Activated CD8-positive, alpha-beta memory T cell treated with anti-CD3 and anti-CD28 coated beads for 4 hours (primary cell): ENCODE measurements at places on chromosomes 7 and 10.

DNA sequence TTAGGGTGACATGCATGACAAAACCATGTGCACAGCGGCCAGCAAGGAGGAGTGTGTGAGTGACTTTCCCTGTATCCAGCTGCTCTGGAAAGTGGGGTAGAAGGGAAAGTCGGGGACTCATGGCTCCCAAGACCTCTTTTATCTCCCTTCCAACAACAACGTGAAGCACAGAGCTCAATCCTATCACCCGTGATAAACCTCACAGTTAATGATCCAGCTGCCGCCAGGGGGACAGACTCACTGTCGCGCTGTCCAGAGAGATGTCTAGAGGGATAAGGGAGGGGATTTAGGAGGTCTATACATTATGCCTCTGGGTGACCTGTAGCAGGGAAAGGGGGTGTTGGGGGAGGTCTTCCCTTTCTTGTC lies 84.0 kb upstream of the SMNDC1 start:
- no peak for DNase-seq

GRCh38 chr7:38655833-38656774 lies 24.9 kb upstream of the AMPH start:
- DNase-seq = no peak

GRCh38 chr7:122833888-122834570 lies 52.2 kb downstream of the CADPS2 start:
- DNase-seq = no peak

DNA sequence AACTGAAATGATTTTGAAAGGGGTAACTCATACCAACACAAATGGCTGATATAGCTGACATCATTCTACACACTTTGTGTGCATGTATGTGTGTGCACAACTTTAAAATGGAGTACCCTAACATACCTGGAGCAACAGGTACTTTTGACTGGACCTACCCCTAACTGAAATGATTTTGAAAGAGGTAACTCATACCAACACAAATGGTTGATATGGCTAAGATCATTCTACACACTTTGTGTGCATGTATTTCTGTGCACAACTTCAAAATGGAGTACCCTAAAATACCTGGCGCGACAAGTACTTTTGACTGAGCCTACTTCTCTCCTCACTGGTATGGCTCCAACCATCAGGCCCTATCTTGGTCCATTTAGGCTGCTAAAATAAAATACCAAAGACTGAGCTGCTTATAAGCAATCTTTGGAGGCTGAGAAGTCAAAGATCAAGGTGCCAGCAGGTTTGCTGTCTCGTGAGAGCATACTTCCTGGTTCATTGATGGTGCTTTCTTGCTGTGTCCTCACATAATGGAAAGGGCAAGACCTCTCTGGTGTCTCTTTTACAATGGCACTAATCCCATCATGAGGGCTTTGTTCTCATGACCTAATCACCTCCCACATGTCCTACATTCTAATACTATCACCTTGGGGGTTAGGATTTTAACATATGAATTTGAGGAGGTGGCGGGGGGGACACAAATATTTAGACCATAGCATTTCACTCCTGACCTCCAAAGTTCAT lies 173.3 kb downstream of the CFTR start:
- DNase-seq = no peak
